ENCODE measurements at places on chromosomes 7 and 10. TPM values are rescaled to one million over a fixed set of nuclear protein-coding genes. Genes with fewer than 3 reads are reported as not detected.

SPDYE5 gene
- 5.5 TPM for polyA plus RNA-seq

LSM5 gene
- polyA plus RNA-seq: 47.7 TPM

FGL2 gene
- 22.2 TPM for polyA plus RNA-seq

ZPBP gene
- not detected for polyA plus RNA-seq

ITPRID1 gene
- polyA plus RNA-seq: 0.61 TPM

SEPHS1 gene
- polyA plus RNA-seq: 60.9 TPM

CALHM1 gene
- polyA plus RNA-seq: 0.06 TPM

TMEM26 gene
- 8.1 TPM for polyA plus RNA-seq

NRAP gene
- polyA plus RNA-seq: 15.3 TPM

ZFAND4 gene
- 10.0 TPM for polyA plus RNA-seq

DNA sequence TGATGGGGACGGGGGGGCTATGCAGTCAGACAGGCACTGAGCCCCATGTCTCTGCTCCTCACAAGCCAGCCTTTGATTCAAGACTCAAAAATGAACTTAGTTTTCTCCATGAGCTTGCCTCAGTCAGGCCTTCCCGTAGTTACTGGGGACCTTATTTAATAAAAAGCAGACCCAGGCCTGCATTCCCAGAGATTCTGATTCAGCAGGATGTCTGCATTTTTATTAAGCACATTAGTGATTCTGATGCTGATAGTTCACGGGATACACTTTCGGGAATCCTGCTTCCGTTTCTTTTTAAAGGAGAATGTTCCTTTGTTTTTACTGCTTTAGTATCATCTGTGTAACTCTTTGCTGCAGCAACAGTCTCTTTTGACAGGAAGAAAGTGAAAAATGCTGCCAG, 28.3 kb upstream of the PLPP4 start:
- no peak for DNase-seq

GRCh38 chr7:40211276-40212003, 76.6 kb downstream of the SUGCT start:
- DNase-seq: no peak

- DNase-seq: no peak
Observed at GRCh38 chr7:47102331-47102841, 479.5 kb downstream of the TNS3 start.

DNA sequence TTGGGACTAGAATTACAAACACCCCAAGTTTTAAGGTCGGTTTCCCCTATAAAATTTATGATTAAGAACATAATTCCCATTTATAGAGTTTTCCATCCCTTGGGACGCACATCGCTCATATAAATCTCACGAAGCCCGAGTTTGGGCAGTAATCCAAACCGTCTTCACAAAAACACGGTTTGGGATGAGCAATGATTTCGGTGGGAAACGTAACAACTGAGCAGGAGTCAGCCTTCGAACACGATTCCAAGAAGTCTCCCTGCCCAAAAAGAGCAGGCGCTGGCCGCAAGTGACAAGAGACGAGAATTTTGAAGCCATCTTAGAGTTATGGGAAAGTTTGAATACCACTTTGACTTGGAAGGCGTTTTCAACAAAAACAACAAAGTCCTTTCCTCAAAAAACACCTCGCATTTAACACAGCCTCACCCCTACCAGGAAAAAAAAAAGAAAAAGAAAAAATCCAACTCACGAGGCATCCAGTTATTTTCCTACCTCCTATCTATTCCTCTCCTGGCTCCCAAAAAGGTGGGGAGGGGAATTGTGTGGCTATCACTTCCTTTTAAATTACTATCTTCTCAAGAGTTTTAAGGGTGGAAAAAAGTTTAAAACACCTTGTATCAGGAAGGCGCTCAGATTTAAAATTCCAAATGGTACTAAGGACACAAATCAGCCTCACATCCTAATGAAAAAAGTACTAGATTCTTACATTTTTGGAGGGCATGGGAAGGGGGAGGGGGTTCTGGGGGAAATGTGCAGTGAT, 1.6 kb downstream of the SEPHS1 start:
- peak; percentile 79 for DNase-seq

- no peak for DNase-seq
Observed at GRCh38 chr10:35961501-35961900, 319.4 kb upstream of the FZD8 start.

GRCh38 chr7:710161-710560, 16.3 kb upstream of the DNAAF5 start:
- DNase-seq: no peak

DNA sequence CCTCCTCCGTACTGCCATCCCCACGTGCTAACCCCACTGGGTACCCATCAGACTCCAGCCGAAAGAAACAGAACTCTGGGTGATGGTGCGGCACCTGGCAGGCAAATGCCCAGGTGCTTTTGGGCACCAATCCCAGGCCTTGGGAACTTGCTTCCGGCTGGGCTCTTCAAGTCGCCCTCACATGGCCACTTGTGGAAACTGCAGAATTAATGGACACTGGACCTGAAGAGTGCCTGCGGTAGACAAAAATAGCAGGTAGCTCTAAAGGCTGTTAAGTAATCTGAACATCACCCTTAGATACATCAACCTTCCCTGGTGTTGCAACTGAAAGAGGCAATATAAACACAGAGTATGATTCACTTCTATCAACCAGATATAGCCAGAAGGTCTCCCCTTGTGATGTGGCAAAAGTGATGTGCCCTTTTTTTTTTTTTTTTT, 644.4 kb downstream of the GRM8 start:
- no peak for DNase-seq

- no peak for DNase-seq
Observed at GRCh38 chr10:95500097-95500496, 61.1 kb downstream of the SORBS1 start.

DNA sequence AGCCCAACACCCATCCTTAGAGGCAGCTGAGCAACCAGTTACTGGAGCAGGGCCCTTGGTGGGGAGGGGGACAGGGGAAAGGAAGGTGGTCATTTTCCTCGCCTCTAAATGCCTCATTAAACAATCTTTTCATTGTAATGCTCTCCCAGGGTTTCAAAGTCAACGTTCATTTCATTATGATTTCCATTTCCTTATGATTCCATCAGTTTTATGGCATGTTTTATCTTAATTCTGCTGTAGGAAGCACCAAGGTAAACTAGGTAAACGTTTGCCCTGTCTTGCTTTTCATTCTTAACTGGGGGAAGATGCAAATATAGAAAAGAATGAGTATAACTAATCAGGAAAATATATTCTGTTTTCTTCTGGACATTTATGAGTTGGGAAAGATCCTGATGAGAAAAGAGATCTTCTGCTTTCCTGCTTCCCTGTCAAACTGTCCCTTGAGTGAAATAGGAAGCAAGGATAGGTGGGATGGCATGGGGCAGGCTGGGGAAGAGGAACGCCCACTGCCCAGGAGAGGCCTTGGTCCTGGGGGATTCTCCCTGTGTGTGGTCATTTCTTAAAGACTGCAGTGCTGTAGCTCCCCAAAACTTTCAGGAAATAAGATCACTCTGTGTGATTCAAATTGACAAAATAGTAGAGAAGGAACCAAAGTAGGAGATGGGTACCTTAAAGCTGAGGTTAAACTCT, 20.5 kb upstream of the TMEM236 start:
- no peak for DNase-seq

DNA sequence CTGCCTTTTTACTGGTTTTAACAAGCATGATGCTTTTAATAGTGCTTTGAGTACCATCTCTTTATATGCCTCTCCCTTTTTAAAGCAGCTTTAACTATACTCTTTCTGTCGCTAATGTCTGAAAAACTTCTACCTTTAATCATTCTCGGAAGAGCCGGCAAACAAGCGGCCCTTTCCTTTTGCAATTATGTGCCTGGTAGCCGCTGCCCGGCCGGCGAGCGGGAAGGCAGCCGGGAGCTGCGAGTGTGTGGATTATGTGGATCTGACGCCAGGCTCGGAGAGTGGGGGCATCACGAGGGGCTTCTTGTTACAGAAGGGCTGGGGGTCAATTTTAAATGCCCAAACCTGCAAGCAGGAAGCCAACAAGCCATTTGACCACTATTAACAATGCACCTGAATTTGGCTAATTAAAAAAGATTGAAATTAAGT, 120.9 kb downstream of the BUB3 start:
- DNase-seq: no peak

- no peak for DNase-seq
Observed at GRCh38 chr7:79430391-79430790, 23.1 kb downstream of the MAGI2 start.

DNA sequence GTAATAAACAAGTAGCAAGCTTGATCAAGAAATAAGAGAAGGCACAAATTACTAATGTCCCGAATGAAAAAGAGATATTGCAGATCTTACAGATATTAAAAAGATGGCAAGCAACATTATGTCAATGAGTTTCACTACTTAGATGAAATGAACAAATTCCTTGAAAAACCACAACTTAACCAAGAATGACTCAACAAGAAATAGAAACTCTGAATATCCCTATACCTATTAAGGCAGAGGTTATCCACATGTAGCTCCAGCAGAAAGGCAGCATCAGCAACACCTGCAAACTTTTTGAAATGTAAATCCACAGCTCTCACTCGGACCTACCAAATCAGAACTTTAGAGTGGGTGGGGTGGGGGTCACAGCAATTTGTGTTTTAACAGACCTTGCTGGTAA, 33.6 kb downstream of the PDE1C start:
- DNase-seq: no peak

DNA sequence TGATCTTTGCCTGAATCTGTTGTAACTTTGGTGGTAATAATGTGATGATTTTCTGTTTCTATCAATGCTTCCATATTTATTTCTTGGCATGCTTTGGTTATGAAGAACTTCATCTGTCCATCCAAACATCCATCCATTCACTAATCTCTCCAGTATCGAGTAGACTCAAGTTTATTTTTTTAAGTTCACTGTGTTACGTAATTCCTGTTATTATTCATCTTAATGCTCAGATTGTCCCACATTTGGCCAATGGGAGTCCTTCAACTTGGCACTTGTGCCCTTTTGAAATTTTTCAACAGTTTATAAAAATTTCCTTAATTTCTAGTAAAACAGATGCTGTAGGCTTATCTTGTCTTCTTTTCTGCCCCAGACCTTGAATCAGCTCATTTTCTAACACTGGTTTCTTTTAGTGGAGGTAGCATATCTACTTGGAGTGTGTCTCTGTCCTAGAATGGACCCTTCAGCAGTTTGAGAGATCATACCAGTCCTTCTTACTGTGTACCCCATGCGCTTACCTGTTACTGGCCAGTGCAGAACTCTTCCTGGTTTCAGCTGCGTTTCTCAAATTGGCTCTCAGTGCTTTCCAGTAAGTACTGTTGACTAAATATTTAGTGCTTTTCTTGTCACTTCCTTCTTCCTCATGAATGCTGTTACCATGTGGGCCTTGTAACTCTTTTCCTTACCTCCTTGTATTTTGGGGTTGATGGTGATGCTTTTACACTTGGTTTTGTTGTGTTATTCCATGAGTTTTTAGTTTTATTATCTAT, 100.8 kb downstream of the MLLT10 start:
- no peak for DNase-seq

- DNase-seq: no peak
Observed at GRCh38 chr7:112266595-112267270, 60.2 kb downstream of the ZNF277 start.

GRCh38 chr10:85925201-85925750, 441.3 kb downstream of the GRID1 start:
- no peak for DNase-seq

GRCh38 chr10:7334642-7334964, 76.2 kb downstream of the SFMBT2 start:
- DNase-seq: no peak

DNA sequence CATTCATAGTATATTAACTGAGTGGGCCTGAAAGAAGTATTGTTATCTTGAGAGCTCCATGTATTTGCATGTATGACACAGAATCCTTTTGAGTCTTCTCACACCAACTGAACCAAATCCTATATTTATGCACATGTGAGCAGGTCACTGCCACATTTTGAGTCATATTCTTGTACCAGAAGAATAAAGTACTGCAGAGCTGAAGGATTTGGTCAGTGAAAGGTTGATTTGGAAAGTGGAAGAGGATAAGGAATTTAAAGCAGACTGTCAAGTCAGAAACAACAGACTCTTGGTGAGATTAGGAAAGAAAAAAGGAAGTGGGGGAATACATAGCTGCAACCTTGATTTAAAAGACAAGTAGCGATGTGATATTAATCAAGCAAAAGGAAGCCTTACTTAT, 121.8 kb downstream of the ARID5B start:
- DNase-seq: no peak

GRCh38 chr10:8296090-8296733, 241.7 kb downstream of the GATA3 start:
- no peak for DNase-seq

DNA sequence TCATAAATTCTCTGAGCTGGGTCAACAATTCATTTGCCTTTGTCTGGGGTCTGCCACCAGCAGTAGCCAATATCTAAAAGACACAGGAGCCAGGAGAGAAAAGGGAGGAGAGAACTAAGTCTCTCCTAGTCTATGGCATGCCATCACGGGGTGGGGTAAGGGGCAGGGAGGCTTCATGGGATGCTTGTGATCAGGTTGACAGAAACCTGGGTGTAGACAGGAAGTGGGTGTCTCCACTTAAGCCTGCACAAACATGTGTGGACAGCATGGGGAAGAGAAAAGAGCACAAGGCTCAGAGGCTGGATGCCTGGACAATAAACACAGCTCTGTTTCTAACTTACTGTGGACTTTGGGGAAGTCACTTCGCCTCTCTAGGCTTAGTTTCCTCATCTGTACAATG, 11.5 kb upstream of the C10orf53 start:
- no peak for DNase-seq

GRCh38 chr7:104534149-104534548, 205.7 kb downstream of the LHFPL3 start:
- DNase-seq: no peak

DNA sequence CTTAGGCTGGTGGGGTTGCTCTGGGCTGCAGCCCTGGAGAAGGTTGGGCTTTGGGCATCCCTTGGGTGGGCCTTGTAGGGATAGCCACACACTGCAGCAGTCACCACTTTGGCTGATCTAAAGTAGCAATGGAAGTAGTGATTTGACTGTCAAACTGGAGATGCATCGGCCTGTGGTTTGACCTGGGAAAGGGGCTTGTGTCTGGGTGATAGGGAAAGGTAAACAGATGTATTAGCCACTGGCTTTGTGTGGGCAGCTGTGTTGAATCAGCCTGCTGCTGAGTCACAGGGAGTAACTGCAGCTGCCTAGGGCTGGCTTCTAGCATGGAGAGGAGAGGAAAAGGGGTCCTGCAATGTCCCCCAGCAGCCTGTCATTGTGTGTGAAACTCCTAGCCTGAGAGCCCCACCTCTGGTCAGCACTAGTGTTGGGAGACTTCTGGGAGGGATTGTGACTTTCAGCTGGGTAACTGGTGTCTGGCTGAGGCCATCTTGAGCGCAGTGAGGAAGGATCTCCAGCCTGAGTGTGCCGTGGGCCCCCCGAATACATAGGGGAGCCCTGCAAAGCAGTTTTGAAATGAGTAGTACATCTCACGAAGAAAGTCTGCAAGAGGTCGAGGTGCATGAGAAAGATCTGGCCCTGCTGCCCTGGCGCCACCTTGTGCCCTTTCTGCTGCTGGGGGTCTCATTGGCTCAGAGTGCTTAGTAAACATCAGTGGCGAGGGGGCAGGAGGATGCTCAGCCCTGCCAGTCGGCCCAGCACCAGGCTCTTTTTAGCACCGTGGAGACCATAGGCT, 117.3 kb downstream of the FANK1 start:
- no peak for DNase-seq
